ENCODE measurements at places on chromosomes 5 and 9. TPM values are rescaled to one million over a fixed set of nuclear protein-coding genes. Genes with fewer than 3 reads are reported as not detected.
A peak's percentile ranks its signal among the peaks of the same experiment; 100 is the strongest.

GARIN3 gene
- not detected for total RNA-seq

PCDHA8 gene
- total RNA-seq, result 0.36 TPM

C5orf52 gene
- total RNA-seq, result not detected

G3BP1 gene
- 140 TPM for total RNA-seq

WDR31 gene
- total RNA-seq, result 1.1 TPM

SLC31A1 gene
- total RNA-seq, result 16.6 TPM

IFNA13 gene
- total RNA-seq, result not detected

ZDHHC11 gene
- total RNA-seq, result 26.0 TPM

FAM200C gene
- total RNA-seq, result 8.2 TPM

GRCh38 chr9:124914753-124915405, 26.0 kb downstream of the GOLGA1 start:
- no peak for DNase-seq
- no peaks in the 10 kb centered on the region for H3K27me3 ChIP-seq
- H3K36me3 ChIP-seq, result no peaks in the 10 kb centered on the region
- H3K4me3 ChIP-seq, result no peak overlapping the region
- no peak overlapping the region for H3K27ac ChIP-seq

DNA sequence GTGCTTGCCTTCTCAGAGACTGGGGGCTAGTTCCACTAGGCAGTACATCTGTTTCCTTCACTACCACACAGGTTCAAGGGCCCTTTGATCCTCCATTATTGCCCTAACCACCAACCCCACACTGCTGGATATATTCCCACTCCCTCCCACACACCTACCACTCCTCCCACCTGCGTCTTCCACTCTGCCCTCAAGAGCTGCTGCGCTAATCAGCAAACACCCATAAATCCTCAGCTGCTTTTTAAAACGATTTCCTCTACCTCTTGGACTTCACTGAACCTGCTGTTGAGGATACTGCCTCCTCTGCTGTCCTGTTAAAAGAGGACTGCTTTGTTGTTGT, 120.9 kb downstream of the MAPKAP1 start:
- no peak overlapping the region for H3K27ac ChIP-seq
- H3K36me3 ChIP-seq, result no peaks in the 10 kb centered on the region
- no peak overlapping the region for H3K4me3 ChIP-seq
- no peaks in the 10 kb centered on the region for H3K27me3 ChIP-seq

DNA sequence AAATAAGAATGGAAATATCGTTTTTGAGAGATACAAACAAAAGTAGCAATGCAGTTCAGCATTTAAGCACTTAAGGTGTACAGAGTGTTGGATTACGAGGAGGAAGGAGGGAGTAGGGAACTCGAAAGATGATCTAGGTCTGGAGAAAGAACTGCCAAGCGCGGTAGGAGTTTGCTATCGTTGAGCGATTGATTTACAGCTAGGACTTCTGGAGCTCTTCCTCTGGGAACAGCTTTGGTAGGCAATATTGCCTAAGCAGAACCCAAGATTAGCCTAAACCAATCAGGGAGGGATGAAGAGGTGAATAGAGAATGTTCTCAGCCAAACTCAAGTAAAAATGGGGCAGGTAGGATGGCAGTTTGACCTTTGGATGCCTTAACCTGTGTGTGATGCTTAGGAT, 965 bp downstream of the CLTA start:
- H3K27me3 ChIP-seq, result no peaks in the 10 kb centered on the region
- DNase-seq, result no peak
- peaks cover under 1% of the 10 kb centered on the region for H3K36me3 ChIP-seq

DNA sequence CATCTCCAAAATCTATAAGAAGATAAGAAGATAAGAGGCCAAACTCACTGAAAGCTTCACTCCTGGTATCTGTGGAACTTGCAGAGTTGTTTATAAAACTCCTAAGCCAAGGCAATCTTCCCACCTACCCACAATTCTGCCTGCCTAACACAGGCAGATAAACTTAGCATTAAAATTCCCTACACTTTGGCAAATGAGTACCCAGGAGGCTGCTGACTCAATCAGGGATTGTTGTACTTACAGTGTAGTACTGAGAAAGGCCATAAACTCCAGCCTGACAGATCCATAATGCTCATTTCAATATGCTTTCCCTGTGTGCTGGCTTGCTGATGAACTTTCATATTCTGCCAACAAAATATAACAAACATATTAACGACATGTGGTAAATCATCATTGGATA, 725.2 kb downstream of the BRINP1 start:
- H3K4me1 ChIP-seq, result peaks cover 1% of the 10 kb centered on the region
- H3K4me3 ChIP-seq, result no peak overlapping the region
- H3K27me3 ChIP-seq, result no peaks in the 10 kb centered on the region
- H3K36me3 ChIP-seq, result no peaks in the 10 kb centered on the region
- H3K27ac ChIP-seq, result no peak overlapping the region

GRCh38 chr9:126325821-126326220, 808 bp upstream of the MVB12B start:
- peak overlapping the region; percentile 79 for H3K4me3 ChIP-seq
- no peaks in the 10 kb centered on the region for H3K4me1 ChIP-seq
- no peaks in the 10 kb centered on the region for H3K36me3 ChIP-seq
- H3K27ac ChIP-seq, result no peak overlapping the region
- no peak for DNase-seq
- no peaks in the 10 kb centered on the region for H3K27me3 ChIP-seq

DNA sequence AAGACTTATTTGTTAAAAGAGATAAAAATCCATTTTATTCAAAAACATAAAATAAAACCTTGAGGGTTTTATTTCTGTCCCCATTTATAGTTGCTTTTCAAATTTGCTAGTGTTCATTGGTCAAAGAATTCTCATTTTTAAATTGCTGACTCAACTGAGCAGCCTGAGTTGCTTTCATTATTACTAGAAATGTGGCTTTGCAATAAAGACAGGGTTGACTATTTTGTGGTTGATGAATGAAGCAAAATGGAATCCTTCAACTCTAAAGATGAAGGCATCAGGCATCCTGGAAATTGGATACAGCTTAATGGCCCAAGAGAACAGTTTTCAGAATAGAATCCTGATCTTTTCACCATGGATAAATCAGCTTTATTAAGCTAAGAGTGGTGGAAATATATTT, 23.9 kb upstream of the PPP3R2 start:
- no peak overlapping the region for H3K27ac ChIP-seq
- no peak for DNase-seq
- H3K4me3 ChIP-seq, result no peak overlapping the region

GRCh38 chr5:32083981-32084430, 90.1 kb downstream of the GOLPH3 start:
- DNase-seq, result no peak
- H3K4me3 ChIP-seq, result no peak overlapping the region
- H3K4me1 ChIP-seq, result no peaks in the 10 kb centered on the region
- no peak overlapping the region for H3K27ac ChIP-seq
- H3K36me3 ChIP-seq, result no peaks in the 10 kb centered on the region

DNA sequence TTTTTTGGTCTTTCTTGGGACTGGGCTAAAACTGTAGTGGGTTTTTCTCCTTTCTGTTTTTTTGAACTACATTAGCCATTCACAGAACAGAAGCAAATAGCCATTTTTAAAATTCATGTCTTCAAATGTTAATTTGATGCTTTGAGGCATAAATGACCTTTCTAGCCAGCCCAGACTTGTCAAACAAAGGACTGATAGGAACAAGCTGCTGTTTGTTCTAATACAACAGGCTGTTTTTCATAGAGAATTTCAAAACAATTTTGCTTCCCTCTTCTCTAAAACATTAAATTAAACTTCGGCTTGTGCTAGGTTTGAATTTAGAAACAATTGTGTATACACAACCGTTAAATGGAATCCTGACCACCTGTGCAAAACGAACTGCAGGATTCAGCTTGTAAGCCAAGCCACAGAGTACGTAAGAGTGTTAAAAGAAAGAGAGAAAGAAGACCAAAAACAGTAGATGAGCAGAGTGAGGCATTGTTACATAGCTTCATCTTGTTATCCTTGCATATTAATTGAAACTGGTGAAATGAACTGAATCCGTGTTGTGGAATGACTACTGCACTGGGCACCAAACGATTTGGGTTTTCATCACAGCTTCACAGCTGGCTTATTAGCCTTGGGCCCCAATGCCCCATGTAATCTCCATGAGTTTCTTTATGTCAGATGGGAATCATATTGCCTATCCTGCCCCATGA, 100.0 kb downstream of the ZSWIM6 start:
- H3K27me3 ChIP-seq, result no peaks in the 10 kb centered on the region
- H3K4me3 ChIP-seq, result no peak overlapping the region
- H3K36me3 ChIP-seq, result no peaks in the 10 kb centered on the region
- H3K4me1 ChIP-seq, result no peaks in the 10 kb centered on the region
- no peak for DNase-seq

DNA sequence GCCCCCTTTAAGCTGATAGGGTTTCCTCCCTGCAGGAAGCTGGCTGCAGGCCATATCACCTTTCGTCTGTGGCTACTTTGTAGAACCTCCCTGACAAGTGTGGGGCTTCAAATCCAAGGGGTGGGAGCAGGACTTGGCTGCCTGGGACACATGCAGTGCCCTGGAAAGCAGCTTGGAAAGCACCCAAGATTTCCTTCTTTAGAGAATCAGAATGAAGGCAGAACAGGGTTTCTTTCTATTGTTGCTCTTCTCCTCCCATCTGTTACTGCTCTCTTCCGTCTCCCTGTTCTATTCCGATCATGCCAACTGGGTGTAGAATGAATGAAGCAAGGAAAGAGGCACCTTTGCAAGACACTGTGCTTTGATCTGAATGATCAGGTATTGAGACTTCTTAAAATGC, 282.2 kb downstream of the MED10 start:
- no peaks in the 10 kb centered on the region for H3K27me3 ChIP-seq
- H3K27ac ChIP-seq, result no peak overlapping the region
- H3K4me3 ChIP-seq, result no peak overlapping the region
- DNase-seq, result no peak
- no peaks in the 10 kb centered on the region for H3K36me3 ChIP-seq

DNA sequence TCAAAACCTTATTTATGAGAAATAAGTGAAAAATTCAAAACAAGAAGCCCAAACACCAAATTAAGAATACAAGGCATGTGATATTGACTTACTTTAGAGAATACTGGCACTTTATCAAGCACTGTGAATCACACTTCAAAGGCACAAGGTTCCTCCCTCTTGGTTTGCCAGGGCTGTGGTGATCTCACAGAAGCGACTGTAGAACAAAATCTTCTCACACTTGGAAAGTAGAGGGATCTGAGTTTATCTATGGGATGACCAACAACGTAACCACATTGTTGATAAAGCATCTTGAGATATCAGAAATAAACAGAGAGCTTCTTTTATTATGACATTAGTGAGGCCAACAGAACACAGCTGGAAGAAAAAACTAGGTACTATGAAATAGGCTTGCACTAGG, 295.9 kb downstream of the NFIB start:
- no peak overlapping the region for H3K27ac ChIP-seq
- H3K4me1 ChIP-seq, result peaks cover 1% of the 10 kb centered on the region
- H3K4me3 ChIP-seq, result no peak overlapping the region
- no peaks in the 10 kb centered on the region for H3K27me3 ChIP-seq

DNA sequence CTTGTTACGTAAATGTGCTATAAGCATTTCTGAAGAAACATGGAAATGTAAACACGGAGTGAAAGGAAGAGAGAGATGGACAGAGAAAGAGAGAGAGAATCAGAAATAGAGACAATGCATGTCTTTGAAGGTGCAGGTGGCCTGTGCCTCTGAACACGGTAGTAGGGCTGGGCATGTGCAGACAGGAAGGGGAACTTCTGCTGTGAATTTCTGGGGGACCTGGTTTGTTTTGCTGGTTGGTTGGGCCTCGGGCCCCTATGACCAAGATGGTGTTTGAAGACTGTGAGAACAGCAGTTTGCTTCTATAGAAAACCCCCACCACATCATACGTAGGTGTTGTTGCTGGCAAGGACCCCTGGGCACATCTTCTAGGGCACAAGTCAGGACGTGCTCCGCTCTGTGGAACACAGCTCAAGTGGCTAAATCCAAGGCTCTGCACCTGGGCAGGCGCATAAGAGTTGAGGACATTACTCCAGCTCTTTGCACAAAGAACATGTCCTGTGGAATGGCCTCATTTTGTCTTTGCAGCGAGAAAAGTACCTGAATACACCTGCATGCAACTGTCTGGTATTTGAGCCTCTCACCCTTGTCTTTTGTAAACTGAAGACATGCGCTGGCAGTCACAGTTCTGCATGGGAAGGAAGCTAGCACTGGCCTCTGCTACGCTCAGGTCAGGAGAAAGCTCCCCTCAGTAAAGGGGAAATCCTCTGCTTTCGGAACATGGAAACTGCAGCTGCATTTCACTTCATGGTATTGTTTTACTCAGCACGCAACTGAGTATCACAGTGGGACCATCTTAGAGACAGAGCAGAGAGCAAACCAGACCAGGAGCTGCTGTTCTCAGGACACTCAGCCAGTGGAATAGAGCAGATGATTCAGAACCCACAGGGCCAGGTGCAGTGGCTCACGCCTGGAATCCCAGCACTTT, 2.7 kb downstream of the OR2V2 start:
- no peaks in the 10 kb centered on the region for H3K27me3 ChIP-seq
- no peak overlapping the region for H3K4me3 ChIP-seq
- DNase-seq, result no peak
- H3K4me1 ChIP-seq, result no peaks in the 10 kb centered on the region

GRCh38 chr5:6784481-6784880, 71.2 kb downstream of the TENT4A start:
- H3K4me1 ChIP-seq, result no peaks in the 10 kb centered on the region
- H3K4me3 ChIP-seq, result no peak overlapping the region
- no peak for DNase-seq
- no peaks in the 10 kb centered on the region for H3K36me3 ChIP-seq
- no peak overlapping the region for H3K27ac ChIP-seq
- H3K27me3 ChIP-seq, result no peaks in the 10 kb centered on the region

DNA sequence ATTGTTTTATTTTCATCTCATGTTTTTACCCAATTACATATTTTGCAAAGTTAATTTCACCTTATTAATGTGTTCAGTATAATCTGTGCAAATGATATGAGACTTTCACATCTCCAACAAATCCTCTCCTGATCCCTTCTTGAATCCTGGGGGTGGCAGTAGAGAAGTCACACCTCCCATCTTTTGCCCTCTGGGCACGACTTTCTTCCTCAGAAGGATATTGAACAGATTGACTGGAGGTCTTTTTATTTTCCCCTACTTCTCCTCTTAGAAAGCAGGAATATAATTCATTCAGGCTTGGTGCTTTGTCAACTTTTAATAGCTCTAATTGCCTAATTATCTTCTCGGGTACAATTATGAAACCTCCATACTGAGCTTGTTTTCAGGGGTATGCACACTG, 1037.1 kb upstream of the NUDT12 start:
- H3K27ac ChIP-seq, result no peak overlapping the region
- H3K4me3 ChIP-seq, result no peak overlapping the region
- no peak for DNase-seq
- H3K27me3 ChIP-seq, result no peaks in the 10 kb centered on the region

- H3K27ac ChIP-seq, result no peak overlapping the region
- no peaks in the 10 kb centered on the region for H3K27me3 ChIP-seq
- no peak for DNase-seq
These were observed 31.2 kb upstream of the RAD23B start for GRCh38 chr9:107251756-107252322.

- DNase-seq, result no peak
- H3K4me3 ChIP-seq, result peak overlapping the region; percentile 57
- no peaks in the 10 kb centered on the region for H3K36me3 ChIP-seq
- H3K27me3 ChIP-seq, result no peaks in the 10 kb centered on the region
- H3K27ac ChIP-seq, result peak overlapping the region; percentile 97
These were observed 31.5 kb upstream of the SPRY4 start for GRCh38 chr5:142356349-142356715.
